T-cell (primary cell): ENCODE measurements at places on chromosomes 1 and 21.

GRCh38 chr1:150521196-150521968, 5.8 kb downstream of the FALEC start:
- no peak for DNase-seq

DNA sequence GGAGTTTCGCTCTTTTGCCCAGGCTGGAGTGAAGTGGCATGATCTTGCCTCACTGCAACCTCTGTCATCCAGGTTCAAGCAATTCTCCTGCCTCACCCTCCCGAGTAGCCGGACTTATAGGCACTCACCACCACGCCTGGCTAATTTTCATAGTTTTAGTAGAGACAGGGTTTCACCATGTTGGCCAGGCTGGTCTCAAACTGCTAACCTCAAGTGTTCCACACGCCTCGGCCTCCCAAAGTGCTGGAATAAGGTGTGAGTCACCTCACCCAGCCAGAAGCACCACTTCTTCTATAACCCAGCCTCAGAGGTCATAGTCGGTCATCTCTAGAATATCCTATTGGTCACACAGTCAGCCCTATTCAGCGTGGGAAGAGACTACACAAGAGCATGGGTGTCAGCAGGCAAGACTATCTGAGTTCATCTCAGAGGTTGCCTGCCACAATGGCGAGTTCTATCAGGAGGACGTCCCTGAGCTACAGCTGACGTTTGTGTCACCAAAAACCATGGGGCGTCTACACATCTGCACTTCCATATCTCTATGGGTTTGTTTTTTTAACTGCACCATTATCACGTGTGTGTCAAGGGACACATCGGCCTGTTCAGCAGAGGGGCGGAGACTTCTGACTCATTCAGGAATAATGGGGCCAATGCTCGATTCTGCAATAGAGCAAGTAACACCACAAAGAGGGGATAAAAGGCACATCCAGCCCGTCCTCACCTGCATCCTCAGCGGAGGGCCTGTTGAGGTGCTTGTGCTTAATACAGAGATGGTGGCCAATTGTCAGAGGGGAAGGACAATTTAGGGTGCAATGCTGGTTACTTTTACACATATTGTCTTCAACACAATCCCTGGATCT, 256.3 kb upstream of the IRF2BP2 start:
- no peak for DNase-seq

DNA sequence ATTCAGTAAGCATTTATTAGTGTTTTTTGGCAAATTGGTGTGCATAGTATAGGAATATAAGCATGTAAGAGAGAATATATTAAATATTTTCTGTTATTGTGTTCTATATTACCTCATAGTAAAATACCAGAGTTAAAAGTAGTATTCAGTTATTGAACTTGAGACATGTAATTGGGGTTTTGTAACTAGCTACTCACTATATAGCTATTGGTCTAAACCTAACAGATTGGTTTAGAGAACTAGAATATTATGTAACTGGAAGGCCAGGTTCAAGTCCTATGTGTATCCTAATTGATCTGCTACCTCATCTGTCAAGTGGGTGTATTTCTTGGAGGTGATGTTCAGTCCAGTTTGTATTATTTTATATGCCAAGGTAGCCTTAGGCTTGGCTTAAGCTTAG, 26.3 kb downstream of the CLIC4 start:
- no peak for DNase-seq

DNA sequence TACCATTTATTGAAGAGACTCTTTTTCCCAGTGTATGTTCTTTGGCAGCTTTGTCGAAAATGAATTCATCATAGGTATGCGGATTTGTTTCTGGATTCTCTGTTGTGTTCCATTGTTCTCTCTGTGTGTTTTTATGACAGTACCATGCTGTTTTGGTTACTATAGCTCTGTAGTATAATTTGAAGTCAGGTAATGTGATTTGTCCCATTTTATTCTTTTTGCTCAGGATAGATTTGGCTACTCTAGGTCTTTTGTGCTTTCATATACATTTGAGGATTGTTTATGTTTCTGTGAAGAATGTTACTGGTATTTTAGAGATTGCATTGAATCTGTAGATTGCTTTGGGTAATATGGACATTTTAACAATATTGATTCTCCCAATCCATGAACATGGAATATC, 5.4 kb upstream of the KLHL12 start:
- DNase-seq = no peak

DNA sequence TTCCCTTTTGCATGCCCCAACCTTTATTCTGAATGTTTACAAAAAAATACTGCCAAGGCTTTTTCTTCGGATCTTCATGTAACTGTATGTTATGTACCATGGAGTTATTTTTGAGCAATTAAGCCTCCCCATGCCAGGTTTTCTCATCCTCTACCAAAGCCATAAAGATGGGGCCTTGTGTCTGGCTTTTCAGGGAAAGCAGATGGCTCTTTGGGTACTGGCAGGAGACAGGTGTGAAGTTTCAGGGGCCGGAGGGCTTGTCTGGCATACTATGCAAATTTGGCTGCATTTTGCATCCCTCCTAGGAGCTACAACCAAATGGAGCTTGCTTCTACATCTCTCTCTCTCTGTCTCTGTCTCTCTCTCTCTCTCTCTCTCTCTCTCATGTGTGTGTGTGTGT, 28.1 kb upstream of the PLXNA2 start:
- DNase-seq = no peak

- DNase-seq = no peak
Observed at GRCh38 chr1:94106716-94107115, 14.2 kb downstream of the ABCA4 start.

DNA sequence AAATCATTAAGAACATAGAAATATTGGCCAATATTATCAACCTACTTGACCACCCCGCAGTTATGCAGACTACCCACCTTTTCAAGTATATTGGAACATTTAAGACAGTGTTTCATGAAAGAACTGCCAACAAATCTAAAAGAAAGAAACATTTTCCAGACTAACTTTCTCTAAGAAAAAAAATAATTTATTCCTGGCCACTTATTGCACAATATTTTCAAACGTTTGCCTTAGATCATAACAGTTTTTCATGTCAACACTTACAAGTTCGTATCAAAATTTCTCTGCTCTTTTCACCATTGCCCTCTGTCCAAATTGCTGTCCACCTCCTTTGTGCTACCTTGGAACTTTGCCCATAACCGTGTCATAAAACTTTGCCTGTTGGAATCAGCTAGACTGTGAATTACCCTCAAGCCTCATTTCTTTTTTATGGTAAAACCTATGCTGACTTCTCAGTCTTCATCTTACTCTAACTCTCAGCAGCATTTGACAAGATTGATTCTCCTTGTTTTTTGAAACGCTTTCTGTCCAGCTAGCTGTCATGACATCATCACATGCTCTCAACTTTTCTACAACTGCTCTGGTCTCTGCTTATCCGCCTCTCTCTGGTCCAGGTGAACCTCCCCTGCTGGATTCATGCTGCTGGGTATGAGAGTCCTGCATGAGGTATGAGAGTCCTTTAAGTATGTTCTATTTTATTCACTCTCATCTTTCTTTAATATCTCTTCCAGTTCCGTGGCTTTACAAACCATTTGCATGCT, 92.8 kb upstream of the CHRM3 start:
- DNase-seq = no peak

GRCh38 chr1:214583824-214584554, 19.0 kb upstream of the CENPF start:
- no peak for DNase-seq

GRCh38 chr1:159779403-159779851, 1.3 kb upstream of the DUSP23 start:
- no peak for DNase-seq

DNA sequence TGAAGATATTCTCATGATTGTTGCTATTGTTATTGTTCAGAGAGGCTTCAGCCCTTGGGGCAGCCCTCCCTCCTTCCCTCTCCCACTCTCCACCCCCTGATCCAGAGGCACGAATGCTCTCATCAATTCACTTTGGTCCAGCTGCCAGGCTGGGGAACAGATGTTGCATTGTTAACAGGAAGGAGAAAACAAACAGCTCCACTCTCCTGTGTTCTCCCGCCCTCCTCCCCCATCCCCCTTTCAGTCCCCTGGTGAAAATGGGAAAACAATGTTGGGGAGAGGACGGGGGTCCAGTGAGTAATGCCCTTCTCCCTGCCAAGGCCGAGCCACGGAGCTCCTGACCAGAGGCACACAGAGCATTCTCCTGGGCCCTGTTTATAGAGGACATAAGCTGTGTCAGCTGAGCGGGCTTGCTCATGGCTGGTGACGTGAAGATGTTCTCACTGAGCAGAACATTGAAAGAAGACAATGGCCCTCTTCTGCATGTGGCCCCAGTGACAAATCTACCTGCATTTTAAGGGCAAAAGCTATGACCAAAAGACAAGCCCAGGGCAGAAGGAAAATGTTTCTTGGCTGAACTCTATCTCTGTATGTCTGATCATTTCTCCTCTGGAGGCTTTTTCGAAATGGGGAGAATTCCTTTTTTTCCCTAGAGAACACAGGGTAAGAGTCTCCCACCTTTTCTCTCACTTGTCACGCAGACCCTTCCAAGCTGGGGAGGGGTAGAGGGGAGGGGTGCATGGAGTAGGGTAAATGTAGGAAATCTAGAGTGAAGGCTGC, 111.7 kb downstream of the GLUL start:
- DNase-seq = no peak

GRCh38 chr1:227947676-227948492, at the start of gene WNT9A:
WNT9A (minus strand) TSS chr1:227947932; CDS start chr1:227947887, 45 bp downstream.
- DNase-seq = no peak

GRCh38 chr21:42695697-42696380, 42.4 kb downstream of the PDE9A start:
- no peak for DNase-seq

GRCh38 chr1:22539510-22540118, 23.7 kb upstream of the EPHA8 start:
- DNase-seq = no peak

- DNase-seq = no peak
Observed at GRCh38 chr1:155191904-155192303, 15.8 kb downstream of the THBS3 start.

DNA sequence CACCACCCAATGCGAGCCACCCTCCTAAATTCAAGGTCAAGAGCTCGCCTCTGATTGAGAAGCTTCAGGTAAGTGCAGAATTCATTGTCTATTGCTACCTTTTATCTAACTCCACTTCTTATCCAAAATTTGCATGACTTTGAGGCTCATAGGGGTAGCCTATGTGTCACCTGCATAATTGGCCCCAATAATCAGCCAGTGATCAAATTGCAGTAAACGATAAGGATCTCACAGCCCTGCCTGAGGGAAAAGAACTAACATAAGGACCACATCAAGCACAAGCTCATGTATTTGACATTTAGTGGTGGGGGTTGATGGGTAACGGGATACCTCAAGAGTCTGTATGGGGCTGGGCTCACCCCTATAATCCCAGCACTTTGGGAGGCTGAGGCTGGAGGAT, 31.7 kb upstream of the MPZL1 start:
- DNase-seq = no peak

GRCh38 chr1:204398197-204399125, 13.2 kb downstream of the PPP1R15B start:
- DNase-seq = peak; percentile 22

DNA sequence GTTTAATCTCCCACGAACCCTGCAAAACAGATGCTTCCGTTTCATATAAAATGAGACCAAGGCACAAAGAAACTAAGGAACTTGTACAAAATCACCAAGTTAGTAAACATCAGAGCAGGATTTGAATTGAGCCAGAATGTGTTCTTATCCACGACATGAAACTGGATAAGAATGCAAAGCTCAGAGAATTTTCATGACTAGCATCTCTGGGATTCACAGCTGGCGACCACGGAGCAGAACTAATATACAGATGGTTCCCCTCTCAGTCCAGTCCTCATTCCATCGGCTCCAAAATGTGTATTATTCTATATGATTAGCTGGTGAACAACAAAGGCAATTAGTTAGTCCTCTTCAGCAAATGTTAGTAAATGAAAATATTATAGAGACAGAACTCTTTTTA, 72.3 kb upstream of the ERG start:
- DNase-seq = no peak

- DNase-seq = no peak
Observed at GRCh38 chr1:79903321-79903720, 896.8 kb upstream of the ADGRL4 start.

GRCh38 chr1:167826127-167826526, 87.8 kb downstream of the ADCY10 start:
- DNase-seq = no peak

DNA sequence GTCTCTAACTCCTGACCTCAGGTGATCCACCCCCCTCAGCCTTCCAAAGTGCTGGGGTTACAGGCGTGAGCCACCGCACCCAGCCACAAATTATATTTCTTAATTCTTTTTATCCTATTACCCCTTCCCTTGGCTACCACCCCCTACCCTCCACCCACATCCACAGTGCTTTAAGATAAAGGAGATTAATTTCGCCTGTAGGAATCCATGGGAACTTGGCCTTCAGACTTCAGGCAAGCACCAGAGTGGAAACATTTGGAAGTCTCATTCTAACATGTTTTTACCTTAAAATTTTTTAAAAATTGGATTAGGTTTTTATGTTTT, 10.4 kb downstream of the CNST start:
- DNase-seq = no peak

DNA sequence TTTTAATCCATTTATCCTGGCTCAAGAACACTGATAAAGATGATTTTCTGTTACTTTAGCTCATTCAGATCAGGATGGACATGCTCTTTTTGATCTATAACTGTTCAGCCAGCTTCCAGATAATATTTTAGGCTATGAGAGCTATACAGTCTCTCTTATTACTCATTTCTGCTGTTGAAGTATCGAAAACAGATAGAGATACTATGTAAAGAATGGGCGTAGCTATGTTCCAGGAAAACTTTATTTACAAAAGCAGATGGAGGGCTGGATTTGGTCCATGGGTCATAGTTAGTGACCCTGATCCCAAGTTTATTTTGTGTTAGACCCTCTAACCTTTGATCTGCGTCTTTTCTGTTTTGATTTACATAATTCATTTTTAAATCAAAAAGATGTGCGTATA, 78.8 kb upstream of the TENT5C start:
- DNase-seq = no peak

GRCh38 chr1:23648576-23648975, 43.0 kb upstream of the RPL11 start:
- DNase-seq = no peak

- DNase-seq = no peak
Observed at GRCh38 chr1:197510691-197511378, 242.8 kb downstream of the CRB1 start.

DNA sequence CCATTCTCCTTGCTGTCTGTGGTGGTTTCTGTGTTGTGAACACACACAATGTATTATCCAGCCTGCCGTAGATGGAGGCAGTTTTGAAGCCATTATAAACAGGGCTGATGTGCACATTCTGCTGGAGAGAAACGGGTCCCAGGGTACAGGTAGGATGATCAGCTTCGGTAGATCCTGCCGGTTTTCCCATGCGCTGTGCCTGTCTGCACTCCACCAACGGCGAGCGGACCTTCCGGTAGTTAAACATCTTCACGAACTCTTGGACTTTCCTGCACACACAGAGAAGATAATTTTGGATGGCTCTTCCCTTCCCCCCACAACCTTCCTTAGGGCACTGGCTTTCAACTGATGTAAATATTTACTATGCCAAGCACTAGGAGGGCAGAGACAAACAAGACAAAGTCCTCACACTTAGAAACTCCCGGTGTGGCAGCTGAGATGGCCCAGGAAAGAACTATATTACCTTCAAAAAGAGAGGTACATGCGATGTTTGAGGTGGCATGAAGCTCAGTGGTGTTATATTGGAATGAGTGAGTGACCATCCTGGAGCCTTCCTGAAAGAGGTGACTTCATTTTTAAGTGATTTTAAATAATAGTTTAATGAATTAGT, 41.7 kb downstream of the ALPL start:
- DNase-seq = no peak

GRCh38 chr1:15153184-15153841, at the start of gene TMEM51:
TMEM51 (plus strand) TSS chr1:15153747; CDS start chr1:15215088, 61,341 bp downstream.
- no peak for DNase-seq

- no peak for DNase-seq
Observed at GRCh38 chr1:224914292-224914900, 15.1 kb upstream of the DNAH14 start.
